ENCODE measurements at places on chromosomes 4 and X.

DNA sequence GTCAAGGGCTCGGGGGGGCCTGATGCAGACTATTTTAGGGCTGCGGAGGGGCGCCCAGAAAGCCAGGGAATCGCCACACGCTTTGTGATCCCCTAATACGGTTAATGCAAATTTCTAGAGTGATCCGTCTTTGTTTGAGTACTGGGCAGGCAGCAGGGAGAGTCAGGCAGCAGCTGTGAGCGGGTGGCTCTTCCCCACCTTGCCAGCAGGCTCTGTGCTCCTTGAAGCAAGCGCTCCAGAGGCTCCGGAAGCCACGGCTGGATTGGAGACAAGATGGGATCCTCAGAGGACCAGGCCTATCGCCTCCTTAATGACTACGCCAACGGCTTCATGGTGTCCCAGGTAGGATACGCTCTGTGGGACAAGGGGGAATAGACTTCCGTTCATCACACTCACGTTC, at the start of gene ASMT:
TSS of gene ASMT (plus strand) at position 133 of the 400 bp plus-strand sequence. CDS start at position 274, 141 bp downstream.
- no peak for DNase-seq

GRCh38 chr4:173478201-173478912, 51.7 kb downstream of the HAND2 start:
- DNase-seq: no peak

- DNase-seq: no peak
Measured at GRCh38 chr4:80279751-80280150, 13.3 kb downstream of the FGF5 start.

GRCh38 chr4:100083289-100083688, 107.0 kb downstream of the DDIT4L start:
- DNase-seq: no peak

GRCh38 chr4:181684310-181684709, 558.9 kb upstream of the TENM3 start:
- no peak for DNase-seq

GRCh38 chrX:10086676-10087075, 70.1 kb upstream of the CLCN4 start:
- DNase-seq: no peak

DNA sequence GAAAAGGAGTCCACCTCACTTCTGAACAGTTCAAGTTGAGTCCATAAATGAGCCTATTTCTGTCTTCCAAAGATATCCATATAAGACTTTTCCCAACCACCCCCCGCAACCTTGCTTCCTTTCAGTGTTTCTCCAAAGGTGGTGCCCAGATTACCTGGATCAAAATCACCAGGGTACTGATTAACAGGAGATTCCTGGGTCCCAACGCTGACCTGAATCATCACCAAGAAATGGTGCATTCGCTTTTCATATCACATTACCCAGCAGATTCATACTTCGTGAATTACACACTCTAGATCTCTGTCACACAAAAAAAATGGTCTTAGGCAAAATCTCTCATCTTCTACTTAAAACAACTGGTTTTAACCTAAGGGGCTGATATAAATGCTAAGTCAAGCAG, 2.1 kb upstream of the GALNT7 start:
- DNase-seq: no peak

DNA sequence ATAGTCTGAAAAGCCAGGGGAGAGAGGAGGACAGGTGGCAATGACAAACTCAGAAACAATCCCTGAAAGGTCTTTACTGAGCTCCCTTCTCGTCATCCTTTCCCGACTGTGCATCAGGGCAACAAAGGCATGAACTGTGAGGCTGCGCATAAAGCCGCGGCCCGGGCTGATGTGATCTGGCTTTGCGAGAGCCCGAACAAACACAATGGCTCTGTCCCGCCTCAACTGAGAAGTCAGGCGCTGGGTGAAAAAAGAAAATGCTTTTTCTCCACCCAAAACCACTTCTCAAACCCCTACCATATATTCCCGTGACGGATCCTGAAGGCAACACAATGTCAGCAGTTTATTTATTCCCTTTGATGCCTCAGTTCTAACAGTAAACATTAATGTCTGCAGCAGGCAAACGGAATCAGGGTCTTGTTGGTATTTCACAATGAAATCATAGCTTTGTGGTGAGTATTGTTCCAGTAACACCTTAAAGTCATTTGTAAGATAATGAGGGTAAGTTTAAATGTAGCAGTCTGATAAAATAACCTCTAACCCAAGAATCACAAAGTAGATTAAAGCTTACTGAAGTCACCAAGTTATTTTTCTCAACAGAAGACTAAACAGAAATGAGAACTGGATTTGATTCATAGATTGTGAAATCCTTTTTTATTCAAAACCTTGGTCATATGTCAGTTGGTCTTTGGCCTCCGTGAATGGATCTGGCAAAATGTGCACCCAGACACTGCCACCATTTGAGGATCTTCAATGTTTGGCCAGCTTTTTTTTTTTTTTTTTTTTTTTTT, 67.4 kb downstream of the APBB2 start:
- DNase-seq: no peak

DNA sequence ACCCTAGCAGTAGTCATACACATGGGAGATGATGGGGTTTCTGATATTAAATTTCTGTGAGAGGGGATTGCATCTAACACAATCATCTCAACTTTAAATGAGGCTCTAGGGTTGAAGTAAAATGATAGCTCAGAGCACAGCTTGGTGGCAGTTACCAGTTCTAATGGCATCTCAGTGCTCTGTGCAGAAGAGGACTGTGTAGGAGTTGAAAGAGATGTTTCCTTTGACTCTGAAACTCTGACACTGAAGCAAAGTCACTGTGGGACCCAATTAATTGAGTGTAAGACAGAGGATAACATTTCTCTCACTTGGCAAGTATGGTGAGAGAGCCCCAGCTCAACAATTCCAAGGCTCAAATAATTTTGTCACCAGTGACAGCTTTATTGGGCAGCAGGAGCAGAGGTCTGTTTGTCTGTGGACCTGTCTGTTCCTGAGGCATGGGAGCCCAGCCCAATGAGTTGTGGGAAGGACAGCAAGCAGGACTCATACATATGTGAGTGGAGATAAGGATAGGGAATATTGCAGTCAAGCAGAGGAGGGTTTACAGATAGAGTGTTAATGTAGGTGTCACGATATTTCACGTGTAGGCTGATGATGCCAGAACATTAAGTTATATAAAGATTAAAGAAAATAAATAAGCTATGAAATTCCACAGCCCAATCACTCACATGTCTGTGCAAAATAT, 76.7 kb upstream of the NAF1 start:
- no peak for DNase-seq

DNA sequence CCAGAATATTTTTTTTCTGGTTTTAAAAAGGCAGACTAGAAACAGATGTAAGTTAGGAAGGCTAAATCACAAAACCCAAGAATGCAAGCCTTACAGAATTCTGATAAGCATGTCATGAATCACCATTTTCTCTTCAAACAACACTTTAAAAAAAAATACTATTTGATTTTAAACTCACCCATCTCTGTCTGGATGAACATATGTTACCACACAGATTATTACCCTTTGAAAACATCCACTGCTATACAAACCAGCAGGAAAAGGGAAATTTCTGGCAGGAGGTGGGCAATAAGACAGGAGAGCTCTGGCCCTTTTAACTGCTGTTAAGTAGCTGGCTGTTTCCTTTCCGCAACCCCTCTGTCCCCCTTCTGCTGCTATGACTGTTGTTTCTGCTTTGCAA, 317.7 kb upstream of the NOCT start:
- DNase-seq: no peak

Data from urothelium cell line (cell line).